Fibroblast of skin of right quadriceps (primary cell): ENCODE measurements at places on chromosomes 1 and 21.

DNA sequence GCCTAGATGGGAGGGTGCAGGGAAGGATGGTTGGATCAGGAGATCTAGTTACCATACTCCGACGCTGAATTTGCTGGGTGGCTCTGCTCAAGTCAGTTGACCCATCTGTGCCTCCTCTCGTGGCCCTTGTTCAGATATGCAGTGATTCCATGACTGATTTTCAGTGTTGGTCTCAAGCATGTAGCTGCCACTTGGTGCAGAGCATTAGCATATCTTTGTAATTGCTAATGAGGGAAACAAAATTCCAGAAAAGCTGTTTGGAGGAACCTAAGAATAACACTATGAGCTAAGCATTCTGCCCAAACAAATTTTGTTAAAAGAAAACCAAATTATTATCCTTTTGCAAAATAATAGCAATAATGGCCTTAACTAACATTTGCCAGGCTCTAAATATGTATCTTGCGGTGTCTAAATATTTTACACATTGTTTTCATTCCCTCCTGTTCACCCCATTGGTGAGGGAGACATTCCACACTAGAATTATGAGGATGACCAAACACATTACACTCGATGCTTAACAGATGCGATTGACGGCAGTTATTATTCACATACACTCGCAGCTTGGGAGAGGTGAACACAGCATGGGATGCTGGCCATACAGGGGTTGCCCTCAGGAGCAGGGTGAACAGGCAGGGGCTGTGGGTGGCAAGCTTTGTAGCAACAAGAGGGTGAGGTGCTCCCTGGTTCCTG is 69.1 kb downstream of the KCNJ15 start:
- DNase-seq: peak; percentile 64

DNA sequence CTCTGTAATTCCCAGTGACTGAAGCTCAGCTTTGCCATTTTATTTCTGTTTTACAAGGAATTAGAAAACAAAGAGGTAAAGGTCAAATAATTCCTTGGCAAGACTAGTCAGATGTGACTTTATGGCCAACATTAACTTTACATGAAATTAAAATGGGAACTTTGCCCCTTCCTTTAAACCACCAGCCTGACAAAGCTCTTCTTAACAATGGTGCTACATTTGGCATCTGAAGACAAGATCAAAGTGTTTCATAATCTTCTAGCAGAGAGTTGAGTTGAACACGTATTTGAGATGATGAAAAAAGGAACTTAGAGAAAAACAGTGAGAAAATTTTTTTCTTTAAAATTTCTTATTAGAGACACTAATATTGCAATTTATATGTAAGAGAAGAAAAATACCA is 193.8 kb downstream of the AK5 start:
- DNase-seq: no peak

- DNase-seq: peak; percentile 7
Observed at GRCh38 chr1:182990413-182991144, 32.6 kb upstream of the LAMC1 start.

DNA sequence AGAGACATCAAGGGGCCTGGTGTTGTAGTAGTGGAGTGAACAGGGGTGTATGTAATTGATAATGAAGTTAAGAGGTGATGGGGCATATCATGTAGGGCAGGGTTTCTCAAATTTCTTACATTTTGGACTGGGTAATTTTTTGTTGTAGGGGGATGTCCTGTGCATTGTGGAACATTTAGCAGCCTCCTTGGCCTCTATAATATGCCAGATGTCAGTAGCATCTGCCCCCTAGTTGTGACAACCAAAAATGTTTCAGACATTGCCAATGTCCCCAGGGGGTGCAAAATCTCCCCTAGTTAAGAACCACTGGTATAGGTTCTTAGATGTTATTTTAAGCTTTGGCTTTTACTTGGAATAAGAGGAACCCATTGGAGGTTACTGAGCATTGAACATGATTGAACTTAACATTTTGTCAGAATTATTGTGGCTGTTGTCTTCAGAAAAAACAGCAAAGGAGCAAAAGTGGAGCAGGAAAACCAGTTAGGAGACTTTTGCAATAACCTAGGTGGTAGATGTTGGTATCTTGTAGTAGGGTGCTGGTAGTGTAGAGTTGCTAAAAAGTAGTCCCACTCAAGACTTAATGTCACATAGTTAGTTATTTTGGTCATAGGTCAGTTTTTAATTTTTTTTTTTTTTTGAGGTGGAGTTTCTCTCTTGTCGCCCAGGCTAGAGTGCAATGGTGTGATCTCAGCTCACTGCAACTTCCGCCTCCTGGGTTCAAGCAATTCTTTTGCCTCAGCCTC is 6.2 kb downstream of the ZNF326 start:
- DNase-seq: no peak

DNA sequence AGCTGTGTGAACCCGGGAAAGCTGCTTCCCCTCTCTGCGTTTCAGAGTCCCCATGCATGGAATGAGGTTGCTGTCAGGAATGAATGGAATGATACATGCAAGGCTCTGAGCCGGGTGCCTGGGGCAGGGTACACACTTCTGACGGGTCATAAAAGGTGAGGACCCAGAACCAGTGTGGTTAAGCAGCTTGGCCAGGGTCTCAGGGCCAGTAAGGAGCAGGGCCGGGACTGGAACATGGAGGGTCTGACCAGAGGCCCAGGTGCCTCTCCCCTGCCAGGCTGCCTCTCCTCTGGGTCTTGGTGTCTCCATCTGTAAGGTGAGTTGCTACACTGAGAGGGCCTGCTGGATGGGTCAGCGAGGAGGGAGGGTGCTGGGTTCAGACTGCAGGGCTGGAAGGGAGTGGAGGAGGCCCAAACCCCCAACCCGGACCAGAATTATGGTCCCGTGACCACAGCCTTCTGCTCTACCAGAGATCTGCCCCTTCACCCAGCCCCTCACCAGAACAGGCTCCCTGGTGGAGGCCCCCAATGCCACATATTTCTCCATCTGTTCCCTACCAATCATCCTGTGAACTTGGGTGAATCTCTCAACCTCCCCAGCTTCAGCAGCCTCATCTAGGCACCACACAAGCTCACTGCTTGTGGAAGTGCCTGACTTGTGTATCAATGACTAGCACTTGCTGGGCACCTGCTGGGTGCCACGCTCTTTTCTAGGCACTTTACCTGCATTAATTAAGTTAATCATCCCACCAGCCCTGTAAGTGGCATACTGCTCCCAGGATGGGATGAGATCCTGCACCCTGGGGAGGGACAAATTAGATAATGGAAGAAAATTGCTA is 16.2 kb upstream of the LRP8 start:
- no peak for DNase-seq

- DNase-seq: no peak
Observed at GRCh38 chr21:41582866-41583265, 74.9 kb upstream of the TMPRSS2 start.

GRCh38 chr1:41773144-41773591 is 145.6 kb downstream of the HIVEP3 start:
- DNase-seq: peak; percentile 93

DNA sequence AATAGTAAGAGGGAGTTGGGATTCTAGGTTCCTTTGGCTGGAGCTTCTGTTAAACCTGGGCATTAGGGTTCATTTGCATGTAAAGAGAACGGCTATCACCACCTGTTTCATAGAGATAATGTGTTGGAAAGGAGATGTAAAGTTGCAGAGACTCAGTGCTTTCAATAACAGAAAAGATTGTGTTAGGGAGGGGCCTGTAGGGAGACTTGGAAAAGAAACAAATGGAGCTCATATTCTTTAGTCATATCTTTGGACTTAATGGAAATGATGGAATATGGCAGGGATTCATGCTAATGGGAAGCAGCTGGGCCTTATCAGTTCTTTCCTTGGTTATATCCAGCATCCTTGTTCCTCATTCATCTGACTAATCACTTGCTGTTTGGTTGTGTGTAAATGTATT is 144.9 kb downstream of the CD247 start:
- peak; percentile 29 for DNase-seq
